ENCODE measurements at places on chromosomes 12 and 14.
A peak's percentile ranks its signal among the peaks of the same experiment; 100 is the strongest.

DNA sequence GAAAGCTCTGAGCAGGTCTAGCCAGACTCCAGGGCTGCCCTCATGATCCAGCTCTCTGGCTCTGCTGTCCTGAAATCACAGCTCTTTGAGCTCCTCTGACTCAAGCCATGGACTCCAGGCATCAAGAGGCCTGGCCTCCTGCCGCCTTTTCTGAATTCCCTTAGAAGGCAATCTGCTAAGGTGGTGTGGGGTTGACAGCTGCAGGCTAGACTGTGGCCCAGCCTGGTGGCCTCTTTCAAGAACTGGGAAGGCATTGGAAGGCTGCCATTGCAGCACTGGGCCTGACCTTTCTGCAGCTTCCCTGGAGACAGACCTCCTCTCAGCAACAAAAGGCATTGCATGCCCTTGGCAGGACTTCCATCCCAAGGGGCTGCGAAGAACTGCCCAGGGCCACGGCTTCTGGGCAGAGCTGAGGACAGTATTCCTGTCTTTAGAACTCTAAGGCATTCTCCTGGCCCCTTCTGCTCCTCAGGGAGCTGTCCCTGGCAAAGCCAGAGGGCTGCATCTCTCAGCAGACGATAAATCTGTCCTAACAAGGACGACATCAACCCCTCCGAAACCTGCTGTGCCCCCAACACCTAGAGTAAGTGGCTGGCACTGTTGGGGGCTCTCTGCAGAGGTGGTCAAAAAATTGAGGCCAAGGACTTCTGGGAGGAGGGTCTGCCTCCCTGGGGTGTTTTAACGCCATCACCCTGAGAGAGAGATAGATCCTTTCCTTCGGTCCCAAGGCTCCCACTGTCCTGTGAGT, 115.6 kb downstream of the RBM19 start:
- DNase-seq, result no peak

DNA sequence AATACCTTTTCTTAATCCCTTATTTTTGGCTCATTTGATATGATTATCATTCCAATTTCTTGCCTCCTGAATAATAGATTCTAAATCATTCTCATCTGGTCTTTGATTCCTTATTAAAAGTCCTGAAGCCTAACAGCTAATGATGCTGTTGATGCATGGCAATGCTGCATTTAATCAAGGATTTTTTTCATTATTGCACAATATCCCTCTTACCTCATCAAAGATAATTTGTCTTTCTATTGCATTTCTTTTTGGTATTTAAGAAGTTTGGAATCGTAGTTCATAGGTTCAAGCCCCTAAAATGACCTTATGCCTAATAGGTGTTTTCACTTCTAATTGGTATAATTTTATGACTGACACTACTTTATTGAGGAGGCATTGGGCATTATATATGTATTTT, 648.2 kb upstream of the STXBP6 start:
- no peak for DNase-seq

DNA sequence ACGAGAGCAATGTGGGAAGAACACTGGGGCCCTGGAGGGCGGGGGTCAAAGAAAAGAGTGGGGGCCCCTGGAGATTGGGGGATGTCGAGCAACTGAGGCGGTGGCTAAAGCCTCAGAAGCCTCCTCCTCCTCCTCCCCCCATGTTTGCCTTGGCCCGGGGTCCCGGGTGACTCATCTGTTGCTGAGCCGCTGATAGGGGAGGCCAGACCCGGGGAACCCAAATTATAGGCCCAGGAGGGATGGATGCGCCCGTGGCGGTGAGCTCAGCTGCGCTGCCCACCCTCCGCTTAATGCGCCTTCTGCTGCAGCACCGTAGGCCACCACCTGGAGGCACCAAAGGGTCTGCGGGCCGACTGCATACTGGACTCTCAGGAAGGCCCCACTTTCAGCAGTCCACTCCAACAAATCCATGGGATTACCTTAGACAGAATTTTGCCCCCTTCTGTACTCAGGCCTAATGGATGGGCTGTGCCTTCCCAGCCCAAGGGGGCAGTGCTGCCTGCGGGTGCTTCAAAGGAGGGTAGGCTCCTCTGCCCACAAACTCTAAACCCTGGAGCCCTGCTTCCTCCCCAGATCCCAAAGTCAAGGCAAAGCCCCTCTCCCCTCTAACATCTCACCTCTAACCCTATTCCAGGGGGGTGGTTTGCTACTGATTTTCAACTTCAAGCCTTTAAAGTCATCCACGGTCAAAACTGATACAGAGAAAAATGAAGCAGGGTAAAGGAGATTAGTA, 2.6 kb upstream of the WNT10B start:
- DNase-seq, result peak; percentile 47

- DNase-seq, result no peak
Measured at GRCh38 chr14:48325486-48325885, 650.1 kb upstream of the MDGA2 start.

GRCh38 chr14:70988452-70988851, 81.2 kb downstream of the PCNX1 start:
- no peak for DNase-seq

DNA sequence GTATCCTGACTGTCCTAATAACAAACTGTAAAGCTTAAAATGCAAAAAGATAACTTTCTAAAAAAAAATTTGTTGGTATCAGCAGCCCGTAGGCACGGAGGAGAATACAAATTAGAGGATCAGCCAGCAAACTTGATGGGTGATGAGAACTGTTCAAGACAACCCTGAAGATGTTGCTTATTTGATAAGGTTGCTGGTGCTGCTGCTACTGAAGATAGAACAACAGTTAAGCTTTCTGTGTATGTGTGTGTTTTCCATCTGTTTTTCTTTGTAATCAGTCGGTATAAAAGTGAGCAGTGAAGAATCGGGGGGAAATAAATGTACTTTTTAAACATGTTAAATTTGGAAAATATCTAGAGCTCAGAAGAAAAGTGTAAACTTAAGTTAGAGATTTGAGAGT, 67.4 kb upstream of the POC1B start:
- no peak for DNase-seq

DNA sequence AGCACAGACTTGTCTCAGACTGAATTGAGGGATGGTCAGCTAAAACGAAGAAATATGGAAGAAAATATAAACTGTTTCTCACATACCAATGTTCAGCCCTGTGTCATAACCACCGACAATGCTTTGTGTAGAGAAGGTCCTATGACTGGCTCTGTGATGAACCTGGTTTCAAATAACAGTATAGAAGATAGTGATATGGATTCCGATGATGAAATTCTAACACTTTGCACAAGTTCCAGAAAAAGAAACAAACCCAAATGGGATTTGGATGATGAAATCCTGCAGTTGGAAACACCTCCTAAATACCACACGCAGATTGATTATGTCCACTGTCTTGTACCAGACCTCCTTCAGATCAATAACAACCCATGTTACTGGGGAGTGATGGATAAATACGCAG, 7.9 kb upstream of the MAPK1IP1L start:
- DNase-seq, result no peak

DNA sequence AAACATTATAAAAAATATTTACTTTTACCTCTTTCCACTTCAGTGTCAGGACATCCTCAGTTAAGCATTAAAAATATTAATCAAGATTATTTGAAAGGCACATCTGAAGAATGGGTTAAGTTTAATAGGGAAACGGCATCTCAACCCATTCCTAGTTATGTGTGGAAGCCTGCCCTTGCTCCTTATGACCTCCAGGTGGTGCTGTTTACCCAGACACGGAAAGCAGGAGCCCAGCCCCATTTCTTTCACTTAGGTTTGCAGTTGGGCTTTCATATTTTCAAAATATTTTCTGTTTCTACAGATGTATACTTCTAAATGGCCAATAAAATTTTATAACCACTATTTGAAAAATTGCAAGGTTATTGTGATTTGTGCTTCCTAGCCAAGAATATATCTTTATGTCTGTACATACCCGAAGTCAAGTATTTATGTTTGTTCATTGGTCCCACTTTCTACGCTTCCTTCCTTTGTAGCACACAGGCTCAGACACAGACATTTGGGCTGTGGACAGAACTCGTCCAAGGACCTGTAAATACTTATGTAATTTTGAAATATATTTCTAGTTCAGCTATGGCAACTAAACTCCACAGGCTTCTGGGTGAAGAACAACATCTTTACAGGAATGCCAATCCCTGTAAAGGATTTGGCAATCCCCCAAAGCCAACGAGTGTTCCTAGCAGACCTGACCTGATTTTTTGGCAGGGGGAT, 247.1 kb downstream of the AKAP6 start:
- DNase-seq, result peak; percentile 70

DNA sequence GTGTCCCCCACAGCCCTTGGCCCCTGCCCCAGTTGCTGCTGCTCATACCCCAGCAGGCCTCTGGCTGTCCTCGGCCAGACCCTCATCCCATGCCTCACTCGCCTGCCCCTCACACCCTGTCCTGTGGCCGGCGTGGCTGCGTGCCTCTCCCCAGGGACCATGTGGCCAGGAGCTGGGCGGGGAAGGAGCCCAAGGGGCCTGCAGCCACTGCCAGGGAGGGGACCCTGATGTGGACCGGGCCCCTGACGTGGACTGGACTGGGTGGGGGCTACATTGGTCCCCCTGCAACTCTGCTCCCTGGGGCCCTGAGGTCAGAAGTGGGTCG, 10.9 kb downstream of the FBRSL1 start:
- no peak for DNase-seq

DNA sequence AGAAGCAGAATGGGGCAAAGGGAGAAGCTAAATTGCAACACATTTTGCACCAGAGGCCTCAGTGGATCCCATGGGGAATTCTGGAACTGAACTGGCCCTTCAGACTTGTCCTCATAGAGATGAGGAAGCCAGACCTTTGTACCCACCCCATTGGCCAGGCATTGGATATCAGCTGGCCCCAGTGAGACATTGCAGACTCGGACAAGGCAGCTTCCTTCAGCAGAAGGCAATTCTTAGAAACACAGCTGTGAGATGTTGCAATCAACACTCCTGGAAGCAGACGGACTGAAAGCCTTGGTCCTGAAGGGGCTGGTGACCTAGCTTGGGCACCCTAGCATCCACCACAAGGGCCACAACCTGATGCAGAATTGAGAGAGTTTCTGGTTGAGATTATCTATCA, 218.1 kb downstream of the MSRB3 start:
- no peak for DNase-seq

DNA sequence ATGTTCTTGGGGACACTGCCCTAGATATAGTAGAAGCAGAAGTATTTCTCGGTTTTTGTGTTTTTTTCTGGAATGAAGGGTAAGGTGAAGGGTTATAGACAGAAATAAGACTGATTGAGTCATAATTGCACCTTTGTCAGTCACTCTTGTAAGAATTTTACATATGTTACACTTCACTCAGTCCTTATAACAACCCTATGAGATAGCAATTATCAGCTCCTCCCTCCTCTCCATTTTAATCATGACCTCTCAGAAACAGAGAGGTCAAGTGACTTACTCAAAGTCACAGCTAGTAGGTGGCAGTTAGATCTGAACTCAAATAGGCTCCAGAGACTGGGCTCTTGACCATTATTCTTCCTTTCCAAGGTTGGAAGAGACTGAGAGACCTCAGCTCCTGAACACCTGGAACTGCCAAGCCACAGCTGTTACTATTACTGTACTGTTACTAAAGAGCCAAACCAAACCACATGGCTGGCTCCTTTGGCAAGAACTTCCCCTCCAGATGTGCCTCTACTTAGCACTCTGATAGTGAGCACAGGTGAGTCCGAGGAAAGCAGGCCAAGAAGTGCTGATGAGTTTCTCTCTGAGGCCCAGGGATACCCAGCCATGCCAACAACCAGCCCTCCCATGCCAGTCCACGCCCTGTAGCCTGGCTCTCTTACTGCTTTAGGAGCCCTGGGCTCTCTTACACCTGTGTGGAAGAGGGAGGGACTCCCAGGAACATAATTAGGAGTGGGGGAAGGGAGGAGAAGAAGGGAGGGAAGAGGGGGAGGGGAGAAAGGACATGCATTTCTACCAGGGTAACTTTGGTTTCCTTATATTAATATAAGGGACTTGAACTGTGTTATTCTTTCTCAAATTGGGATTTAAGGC, 121.3 kb downstream of the CRADD start:
- no peak for DNase-seq

DNA sequence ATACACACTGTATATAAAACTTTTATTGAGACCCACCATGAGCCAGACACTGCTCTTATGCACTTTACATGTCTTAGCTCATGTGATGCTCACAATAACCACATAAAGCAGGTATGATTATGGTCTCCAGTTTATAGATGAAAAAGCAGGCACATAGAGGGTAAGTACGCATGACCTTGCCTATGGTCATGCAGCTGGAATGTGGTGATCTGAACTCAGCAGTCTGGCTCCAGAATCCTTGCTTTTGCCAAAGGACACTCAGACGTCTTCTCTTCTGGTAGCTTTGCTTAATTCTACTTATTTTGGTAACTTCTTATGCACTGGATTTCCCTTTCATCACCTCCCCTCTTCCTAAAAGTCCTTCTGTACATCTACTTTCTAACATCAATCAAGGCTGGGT, 103.3 kb upstream of the CRY1 start:
- peak; percentile 79 for DNase-seq

DNA sequence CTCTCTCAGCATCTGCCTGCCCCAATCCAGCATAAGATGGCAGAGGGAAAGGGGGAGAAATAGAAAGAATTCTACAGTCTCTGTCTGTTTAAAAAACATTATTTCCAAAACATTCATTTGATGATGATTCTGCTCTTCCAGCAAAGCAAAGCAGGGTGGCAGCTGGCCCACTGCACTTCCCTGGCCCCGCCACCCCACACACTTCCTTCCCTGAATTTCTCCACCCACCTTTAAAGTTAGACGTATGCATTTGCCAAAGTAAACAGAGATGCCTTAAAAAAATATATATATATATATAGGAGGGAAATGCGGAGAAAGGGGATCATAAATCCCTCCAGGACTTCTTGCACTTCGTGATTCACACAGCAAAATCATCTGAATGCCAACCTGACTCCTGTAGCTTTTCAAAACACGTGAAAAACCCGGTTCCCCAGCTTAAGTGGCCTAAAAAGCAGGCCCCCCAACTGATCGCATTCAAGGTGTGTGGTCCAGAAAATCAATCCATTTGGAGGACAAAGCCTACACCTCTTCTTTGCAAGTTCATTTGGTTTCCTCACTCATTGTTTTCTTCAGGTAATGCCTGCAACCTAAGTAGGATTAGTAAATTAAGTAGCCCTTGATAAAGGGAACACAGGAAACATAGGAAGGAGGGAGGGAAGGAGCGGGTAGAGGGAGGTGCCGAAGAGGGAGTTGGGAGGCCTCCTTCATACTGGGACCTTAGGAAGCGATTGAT, 68.8 kb downstream of the LLPH start:
- DNase-seq, result no peak

DNA sequence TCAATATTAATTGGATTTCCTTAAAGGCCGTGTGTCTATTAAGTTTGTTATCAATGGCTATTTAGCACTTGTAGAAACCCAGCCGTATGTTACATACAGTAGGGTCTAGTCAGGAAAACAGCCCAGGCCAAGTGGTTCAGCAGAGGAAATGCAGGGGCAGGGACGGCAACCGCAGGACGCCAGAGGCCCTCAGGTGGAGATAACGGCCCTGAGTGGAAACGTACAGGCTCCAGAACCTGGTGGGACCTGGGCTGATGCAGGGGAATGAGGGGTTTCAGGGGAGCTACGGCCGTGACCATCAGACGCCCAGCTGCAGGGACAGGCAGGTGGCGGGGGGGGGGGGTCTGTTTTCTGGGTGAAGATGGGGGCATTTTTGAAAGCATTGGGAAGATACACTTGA, 3.7 kb upstream of the ANKLE2 start:
- DNase-seq, result no peak

GRCh38 chr12:13369474-13370056, 173.0 kb downstream of the EMP1 start:
- DNase-seq, result no peak

Data from ELR (cell line).